ENCODE measurements at places on chromosomes 1 and 21.

GRCh38 chr1:169107603-169108208 is 1.2 kb downstream of the ATP1B1 start:
- peak; percentile 70 for DNase-seq

- DNase-seq, result no peak
Observed at GRCh38 chr1:168933141-168933805, 173.2 kb upstream of the ATP1B1 start.

- DNase-seq, result no peak
Observed at GRCh38 chr1:151809290-151809984, 4.2 kb upstream of the LINGO4 start.

DNA sequence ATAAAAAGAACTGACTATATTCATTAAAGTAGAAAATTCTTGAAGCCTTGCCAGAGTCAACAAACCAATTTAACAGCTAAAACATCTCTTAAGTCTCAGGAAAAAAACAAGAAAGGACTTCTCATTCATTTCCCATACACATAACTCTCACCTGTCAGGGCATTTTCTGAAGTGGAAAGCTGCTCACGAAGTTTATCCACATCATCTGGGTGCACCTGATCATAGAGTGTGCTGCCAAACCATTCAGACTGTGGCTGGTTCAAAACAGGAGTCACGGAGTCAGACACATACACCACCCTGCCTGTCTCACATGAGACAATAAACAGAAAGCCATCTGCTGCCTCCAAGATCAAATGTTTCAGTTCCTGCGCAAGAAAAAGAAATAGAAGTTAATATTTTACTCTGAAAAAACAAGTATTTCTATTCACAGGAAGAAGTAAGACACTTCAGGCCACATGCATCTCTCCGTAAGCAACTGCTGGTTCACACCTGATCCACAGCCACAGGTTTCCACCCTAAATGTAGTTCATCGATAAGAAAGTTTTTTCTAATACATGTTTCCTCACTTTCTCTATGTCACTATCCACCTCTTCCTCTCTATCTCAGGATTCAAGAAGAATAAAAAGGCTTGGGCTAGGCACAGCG is 28.2 kb upstream of the CTSK start:
- peak; percentile 5 for DNase-seq

DNA sequence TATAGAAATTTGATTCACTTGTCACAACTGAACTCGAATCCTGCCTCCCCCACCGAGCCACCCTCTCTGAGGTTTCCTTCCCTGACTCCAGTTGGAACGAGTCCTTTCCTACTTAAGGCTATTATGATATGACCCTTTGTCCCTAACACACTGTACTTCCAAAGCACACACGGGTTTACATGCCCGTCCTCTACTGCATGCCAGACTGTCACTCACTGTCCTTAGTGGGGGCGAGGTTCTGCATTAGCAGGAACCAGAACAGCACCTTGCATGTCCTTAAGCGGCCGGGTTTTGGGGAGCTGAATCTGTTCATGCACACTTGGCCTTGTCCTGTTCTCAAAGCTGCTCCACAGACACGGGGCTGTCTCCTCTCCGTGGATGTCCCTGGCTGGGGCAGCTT is 164.6 kb upstream of the KCNJ6 start:
- no peak for DNase-seq
